ENCODE measurements at places on chromosomes 12 and 14.

DNA sequence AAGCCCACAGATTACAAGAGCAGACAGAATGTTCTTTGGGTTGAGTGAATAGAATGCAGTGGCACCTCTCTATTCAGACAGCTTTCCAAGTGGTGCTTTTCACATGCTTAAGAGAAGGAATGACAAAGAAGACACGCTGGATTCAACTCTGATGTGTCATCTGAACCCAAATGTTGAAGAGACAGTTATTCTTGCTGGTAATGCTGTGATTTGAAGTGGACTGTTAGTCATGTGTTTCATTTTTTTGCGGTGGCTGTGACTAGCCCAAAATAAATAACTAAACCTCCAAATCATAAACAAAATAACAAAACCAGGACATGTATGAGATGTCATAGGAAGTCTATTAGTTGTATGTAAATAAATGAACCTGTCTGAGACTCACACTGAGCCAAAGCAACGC is 391.8 kb upstream of the PRICKLE1 start:
- no peak for DNase-seq

DNA sequence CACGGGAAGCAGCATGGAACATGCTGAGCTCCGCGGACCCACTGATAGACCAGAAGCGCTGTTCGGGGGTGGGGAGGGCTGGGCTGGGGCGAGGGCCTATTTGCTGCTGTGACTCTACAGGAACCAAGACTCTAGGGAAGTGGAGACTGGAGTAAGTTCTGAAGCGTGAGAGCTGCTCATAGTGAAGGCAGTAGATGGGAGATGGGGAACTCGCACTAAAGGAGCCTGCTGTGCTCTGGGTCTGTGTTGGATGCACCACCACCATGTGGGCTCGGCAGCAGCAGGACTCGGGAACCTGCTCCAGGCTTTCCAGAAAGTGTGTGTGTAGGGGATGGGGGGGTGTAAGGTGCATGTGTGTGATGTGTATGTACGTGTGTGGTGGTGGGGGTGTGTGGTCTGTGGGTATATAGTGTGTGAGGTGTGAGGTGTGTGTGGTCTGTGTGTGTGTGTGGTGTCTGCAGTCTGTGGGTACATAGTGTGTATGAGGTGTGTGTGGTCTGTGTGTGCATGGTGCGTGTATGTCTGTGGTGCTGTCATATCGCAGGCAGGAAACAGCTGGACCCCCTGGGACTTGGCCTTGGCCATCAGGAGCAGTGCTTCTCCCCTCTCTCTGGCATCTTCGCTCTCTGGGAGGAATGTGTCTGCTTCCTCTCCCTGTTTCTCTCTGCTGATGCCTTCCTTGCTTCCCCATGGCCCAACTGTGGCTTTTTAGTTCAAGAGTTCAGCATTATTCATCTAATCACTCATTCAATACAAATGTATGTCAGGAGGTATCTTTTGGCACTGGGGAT is 378.9 kb downstream of the FUT8 start:
- DNase-seq, result no peak

DNA sequence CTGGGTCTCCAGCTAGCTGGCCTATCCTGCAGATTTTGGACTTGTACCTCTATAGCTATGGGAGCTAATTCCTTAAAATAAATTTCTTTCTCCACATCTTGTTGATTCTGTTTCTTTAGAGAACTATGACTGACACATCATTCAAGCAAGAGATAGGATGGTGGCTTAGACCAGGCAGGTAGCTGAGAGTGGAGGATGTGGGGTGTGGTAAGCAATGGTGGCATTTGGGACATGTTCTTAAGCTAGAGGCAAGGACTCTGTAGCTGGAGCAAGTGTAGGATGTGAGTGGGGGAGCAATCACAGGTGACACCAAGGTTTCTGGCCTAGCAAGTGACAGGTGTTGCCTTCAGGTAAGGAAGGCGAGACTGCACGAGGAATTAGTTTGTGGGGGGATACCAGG is 6.8 kb downstream of the TDRD9 start:
- DNase-seq, result no peak

DNA sequence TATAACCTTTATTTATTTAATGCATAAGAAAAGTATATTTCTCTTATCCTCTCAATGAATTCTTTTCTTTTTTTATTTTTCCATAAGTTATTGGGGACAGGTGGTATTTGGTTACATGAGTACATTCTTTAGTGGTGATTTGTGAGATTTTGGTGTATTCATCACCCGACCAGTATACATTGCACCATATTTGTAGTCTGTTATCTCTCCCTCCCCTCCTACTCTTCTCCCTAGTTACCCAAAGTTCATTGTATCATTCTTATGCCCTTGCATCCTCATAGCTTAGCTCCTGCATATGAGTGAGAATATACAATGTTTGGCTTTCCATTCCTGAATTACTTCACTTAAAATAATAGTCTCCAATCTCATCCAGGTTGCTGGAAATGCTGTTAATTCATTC is 1900.0 kb upstream of the SEL1L start:
- no peak for DNase-seq

DNA sequence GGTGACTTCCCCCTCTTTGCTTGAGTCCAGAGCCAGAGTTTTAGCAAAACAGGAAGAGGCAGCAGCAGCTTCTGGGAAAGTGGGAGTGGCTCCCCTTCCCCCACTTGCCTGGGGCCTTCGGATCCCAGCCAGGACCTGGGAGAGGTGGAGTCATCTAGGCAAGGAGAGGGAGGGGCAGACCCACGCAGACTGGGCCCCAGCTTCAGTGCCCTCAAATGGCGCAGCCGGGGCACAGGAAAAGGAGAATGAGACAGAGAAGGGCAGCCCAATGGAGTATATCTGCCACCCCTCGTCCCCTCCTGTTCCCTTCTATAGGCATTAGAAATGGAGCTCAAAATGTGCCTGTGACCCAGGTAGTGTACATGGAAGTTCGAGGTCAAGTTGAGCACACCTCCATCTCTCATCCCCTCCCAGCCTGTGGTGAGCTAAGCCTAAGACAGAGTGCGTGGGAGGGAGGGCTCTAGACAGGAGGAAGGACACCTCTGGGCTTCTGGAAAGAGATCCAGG is 9.3 kb upstream of the HDAC7 start:
- DNase-seq, result no peak

All from HuH-7.5 (cell line).